ENCODE measurements at places on chromosomes 4 and X.

GRCh38 chr4:6781113-6781512, 1.4 kb upstream of the KIAA0232 start:
- no peak for DNase-seq

GRCh38 chrX:113400193-113400704, 559.6 kb upstream of the AMOT start:
- DNase-seq = no peak

- peak; percentile 91 for DNase-seq
Observed at GRCh38 chr4:6673660-6674499, 19.8 kb upstream of the S100P start.

- no peak for DNase-seq
Observed at GRCh38 chrX:39903937-39904336, 193.8 kb downstream of the BCOR start.

DNA sequence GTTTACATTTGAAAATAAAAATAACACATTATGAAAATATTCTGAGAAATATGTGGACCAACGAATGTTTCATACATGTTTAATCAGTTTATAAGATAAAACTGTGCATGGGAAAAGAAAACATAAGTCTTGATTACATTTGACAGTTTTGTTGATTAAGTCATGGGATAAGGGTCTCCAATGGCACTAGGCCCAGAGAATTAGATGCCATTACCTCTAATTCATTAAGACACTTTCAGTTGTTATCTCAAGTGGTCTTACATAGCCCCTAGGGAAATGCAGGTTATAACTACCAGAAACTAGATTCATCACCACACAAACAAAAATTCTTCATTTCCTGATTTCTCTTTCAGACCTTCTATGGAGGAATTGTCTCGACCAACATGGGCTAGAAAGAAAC, 300.8 kb downstream of the PCDH7 start:
- no peak for DNase-seq

DNA sequence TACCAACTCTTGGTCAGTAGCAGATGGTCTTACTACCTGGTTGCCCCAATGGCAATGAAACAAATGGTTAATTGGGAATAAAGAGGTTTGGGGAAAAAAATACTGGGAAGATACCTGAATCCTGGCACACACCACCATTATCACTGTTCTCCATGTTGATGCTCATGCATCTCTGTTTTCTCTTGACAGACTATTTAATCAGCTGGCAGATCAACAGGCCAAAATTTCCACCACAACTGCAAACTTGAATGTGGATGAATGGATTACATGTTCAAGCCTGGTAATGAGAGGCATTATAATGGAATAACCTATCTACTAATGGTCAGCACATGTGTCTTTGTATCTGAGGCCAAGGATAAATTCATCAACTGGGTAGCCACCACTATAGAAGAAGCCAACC, 45.7 kb downstream of the ZNF721 start:
- no peak for DNase-seq

DNA sequence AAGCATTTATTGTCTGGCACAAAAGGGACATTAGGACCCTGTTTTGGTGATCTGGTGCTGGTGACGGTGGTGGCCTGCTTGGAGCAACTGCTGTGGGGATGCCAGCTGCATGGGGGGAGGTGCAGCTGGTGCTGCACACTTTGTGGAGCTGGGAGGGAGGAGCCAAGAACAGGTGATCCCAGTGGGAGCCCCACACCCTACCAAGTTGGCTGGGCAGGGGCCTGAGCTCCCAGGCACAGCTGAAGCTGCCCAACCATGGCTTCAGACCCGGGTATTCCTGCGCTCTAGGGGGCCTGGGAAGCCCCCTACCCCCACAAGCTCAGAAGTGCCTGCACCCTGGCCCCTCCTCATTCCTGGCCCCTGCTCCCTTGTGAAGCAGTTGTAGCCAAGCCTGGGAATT, 1512.5 kb downstream of the TECRL start:
- no peak for DNase-seq

DNA sequence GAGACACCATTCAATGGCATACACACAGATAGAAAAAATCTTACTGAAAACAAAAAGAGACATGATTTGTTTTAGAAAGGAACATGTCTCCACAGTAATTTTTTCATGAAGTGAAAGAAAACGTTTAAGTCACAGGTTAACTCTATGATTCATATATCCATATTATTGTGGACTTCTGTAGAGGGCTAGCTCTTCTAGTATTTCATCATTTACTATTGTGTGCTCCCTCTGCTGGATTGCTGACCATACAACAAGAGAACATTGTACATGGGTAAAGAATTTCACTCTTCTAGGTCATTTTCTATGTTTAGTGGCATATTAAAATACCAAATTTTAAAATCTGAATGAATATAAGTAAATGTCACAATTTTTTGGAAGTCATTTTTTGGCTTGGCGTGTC, 91.8 kb upstream of the POU3F4 start:
- DNase-seq = no peak

DNA sequence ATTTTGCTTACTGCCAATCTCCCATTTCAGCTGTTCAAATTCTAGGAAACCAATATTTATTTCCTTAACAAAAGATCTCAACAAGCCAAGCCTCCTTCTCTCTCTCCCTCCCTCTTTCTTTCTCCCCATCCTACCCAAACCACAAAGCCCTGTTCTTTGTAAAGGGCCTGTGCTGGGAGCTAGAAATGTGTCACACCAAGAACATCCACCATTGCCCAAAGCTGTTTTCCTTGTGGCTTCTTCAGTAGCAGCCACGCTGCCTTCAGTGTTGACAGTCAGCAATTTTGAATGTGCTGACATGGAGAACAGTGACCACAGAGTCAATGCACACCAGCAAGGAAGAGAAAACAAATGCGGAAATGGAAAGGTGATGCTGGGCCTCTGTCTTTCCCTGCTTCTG, 203.0 kb downstream of the MAML3 start:
- DNase-seq = no peak

DNA sequence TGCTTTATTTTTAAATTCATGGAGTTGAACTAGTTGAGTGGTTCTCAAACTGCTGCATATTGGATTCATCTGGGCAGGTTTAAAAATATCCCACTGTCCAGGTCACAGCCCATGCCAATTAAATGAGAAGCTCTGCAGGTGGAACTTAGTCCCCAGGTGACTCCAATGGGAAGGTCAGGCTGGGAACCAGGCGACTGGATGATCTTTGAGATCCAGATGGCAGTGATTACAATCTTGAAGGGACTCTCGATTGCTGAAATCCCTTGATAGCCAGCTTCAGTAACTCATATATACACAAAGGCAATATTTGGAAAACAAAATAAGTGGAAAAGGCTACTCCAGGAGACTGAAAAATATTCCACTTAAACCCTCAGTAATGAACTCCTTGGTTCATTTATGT, 8.1 kb downstream of the ADH1A start:
- DNase-seq = no peak

GRCh38 chr4:58313444-58313843, 1203.3 kb upstream of the IGFBP7 start:
- no peak for DNase-seq

DNA sequence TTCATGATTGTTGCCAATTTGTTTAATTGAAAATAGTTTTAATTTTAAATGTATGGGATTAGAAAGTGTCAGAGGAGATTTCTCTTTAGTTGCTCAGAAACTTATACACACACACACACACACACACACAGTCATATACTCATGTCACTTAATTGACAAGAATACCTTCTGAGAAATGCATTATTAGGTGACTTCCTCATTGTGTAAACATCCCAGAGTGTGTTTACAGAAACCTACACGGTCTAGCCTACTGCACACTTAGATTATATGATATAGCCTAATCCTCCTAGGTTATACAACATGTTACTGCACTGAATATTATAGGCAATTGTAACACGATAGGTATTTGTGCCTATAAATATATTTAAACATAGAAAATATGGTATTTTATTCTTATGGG, 1327.4 kb downstream of the FSTL5 start:
- DNase-seq = no peak
